ENCODE measurements at places on chromosomes 3 and 15.

GRCh38 chr3:50248387-50248786 lies 12.4 kb downstream of the GNAI2 start:
- DNase-seq = no peak

DNA sequence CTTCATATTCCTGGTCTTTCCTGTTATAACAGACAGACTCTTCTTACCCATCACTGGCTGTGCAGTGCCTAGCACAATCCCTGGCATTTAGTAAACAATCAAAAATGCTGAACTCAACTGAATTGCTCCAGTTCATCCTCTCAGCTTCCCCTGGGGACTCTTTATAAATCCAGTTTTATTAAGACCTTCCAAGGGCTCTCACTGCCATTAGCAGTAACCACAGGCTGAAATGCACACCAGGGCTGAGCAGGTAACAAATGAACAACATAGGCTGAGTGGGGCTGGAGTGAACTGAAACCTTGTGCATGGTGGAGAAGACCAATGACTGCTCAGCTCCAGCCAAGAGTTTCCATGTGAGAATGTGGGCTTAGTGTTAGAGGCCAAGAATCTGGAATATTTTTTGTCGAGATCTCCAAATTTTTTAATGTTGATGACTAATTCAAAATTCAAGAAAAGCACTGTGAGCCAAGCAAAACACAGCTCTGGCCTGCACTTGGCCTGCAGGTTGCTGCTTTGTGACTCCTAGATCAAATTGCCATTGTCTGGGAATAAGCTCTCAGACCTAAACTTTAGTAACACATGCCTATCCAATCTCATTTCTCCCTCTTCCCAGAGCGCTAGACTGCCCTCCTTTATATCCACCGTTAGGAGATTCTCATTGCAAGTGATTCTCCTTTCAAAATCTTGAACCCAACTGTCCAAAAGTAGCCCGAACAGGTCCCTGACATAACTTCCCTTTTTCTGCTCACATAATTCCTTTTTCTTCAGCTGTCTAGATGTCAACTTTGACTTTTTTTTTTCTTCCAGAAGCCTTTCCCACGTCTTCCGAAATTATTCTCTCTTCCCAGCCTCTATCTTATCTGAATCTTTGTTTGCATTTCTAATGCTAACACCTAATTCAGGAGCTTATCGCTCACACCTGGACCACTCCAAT lies 7.4 kb downstream of the SQOR start:
- no peak for DNase-seq

DNA sequence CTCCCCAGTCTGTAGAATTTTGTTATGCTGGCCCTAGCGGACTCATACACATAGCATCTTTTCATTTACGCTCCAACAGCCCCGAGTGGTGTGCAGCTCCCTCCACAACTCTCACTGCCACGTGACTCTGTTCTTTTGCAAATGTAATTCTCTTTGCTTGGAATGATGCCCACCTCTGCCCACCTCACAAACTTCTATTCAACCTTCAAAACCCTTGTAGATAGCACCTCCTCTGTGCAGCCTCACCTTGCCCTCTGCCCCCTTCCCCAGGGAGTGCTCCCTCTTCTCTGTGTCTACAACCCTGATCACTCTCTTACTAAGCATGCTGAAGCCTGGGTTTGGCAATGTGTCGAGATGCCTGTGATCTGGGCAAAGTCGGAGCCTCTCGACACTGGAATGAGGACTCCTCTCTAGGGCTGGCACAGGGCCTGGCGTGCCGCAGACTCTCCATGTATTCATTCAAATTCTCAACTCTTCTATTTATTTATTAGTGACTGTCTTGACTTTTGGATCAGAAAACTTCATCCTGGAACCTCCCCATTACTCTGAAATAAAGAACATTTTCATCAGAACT lies 73.5 kb downstream of the MGLL start:
- DNase-seq = no peak

GRCh38 chr3:18440066-18440722 lies 15.1 kb upstream of the SATB1 start:
- no peak for DNase-seq

DNA sequence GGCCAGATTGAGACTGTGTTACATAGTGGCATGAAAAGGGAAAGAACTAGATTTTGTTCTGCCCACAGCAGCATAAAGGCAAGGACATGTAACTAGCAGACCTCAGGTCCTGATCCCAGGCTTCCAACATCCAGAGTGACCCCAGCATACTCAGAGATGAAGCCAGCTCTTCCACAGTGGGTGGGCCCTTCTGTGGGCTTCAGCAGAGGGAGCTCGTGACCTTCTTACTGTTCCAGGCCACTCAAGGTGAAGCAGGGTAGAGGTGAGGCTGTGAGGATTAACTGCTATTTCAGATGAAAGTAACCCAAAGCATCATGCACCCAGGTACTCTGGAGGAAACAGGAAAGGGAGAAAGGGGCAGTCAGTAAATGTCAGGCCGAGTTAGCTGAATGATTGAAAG lies 905 bp upstream of the SLC24A1 start:
- DNase-seq = no peak
